ENCODE measurements at places on chromosomes 1 and 21. TPM values are rescaled to one million over a fixed set of nuclear protein-coding genes. Genes with fewer than 3 reads are reported as not detected.

The RGS4 gene
- total RNA-seq: 9.5 TPM

GRCh38 chr21:43578677-43579303 lies 80.5 kb downstream of the HSF2BP start:
- DNase-seq: no peak

The CRP gene
- not detected for total RNA-seq

The GUCA2B gene
- total RNA-seq: not detected

Data from cerebellum (tissue), 4 donors.